ENCODE measurements at places on chromosomes 7 and 10.
A peak's percentile ranks its signal among the peaks of the same experiment; 100 is the strongest.

DNA sequence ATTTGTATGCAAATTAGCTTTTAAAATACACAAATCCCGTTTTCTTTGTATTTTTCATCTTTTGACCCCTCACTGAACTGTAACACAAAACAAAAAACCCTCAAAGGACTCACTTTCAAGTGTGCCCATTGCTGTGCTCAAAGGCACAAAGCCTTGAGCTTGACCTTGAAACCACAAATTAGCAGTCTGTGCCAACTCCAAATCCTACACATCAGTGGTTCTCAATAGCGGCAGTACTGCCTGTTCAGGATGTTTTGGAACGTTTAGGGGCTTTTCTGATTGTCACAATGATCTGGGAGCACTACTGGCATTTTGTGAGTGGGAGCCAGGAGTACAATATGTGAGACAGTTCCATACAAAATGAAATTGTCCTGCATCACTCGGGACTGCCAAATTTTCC, 55.5 kb downstream of the KDM7A start:
- no peaks in the 10 kb centered on the region for H3K4me1 ChIP-seq
- no peak overlapping the region for H3K27ac ChIP-seq
- no peak overlapping the region for H3K4me3 ChIP-seq
- H3K27me3 ChIP-seq: no peaks in the 10 kb centered on the region
- no peak for DNase-seq

DNA sequence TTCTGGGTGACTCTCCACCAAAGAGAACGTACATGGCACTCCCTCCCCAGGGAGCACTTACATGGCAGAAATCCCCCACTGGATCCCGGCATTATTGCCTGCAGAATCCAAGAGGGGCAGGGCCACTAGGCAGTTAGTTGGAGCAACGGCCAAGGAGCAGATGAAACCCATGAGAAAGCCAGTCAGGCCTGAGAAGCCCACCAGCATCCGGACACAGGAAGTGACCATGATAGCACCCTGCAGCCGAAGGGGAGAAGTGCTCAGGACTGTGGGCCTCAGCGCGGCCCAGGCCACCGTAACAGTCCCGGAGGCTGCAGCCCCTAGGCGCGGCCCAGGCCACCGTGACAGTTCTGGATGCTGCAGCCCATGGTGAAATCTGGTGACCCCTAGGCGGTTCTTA, 43.5 kb downstream of the STRA8 start:
- H3K36me3 ChIP-seq: no peaks in the 10 kb centered on the region
- no peak overlapping the region for H3K27ac ChIP-seq
- no peaks in the 10 kb centered on the region for H3K4me1 ChIP-seq
- no peak overlapping the region for H3K4me3 ChIP-seq

GRCh38 chr10:90817128-90817889, 40.5 kb downstream of the HTR7 start:
- H3K27me3 ChIP-seq: no peaks in the 10 kb centered on the region
- H3K36me3 ChIP-seq: no peaks in the 10 kb centered on the region
- peak; percentile 6 for DNase-seq

DNA sequence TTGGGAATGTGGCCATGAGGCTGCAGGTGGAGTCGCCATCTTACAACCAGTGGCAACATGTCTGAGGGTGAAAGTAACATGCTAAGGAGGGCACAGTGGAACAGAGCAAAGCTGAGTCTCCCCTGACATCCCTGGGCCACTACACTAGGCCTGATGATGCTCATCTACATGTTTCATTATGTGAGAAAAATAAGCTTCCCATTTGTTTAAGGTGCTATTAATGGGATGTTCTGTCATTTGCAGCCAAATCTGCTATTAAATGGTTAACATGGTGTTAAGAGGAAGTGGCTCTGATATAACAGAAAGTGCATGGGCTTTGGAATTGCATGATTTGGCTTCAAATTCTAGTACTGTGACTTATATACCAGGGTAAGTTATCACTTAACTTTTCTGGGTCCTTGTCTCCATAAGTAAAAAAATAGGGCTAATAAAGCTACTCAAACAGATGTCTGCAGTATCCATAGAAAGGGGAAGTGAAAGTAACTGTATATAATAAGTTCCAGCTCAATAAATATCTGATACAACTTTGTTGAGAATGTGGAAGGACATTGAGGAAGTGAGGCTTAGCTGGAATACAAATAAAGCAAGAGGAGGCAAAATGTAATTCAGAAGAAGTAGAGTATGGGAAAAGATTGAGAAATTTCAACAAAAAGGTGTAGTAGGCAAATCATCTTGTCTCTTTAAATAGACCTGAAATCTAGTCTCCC, 158.9 kb downstream of the RTKN2 start:
- peak; percentile 84 for DNase-seq
- H3K4me3 ChIP-seq: no peak overlapping the region
- H3K27me3 ChIP-seq: no peaks in the 10 kb centered on the region
- no peaks in the 10 kb centered on the region for H3K36me3 ChIP-seq

DNA sequence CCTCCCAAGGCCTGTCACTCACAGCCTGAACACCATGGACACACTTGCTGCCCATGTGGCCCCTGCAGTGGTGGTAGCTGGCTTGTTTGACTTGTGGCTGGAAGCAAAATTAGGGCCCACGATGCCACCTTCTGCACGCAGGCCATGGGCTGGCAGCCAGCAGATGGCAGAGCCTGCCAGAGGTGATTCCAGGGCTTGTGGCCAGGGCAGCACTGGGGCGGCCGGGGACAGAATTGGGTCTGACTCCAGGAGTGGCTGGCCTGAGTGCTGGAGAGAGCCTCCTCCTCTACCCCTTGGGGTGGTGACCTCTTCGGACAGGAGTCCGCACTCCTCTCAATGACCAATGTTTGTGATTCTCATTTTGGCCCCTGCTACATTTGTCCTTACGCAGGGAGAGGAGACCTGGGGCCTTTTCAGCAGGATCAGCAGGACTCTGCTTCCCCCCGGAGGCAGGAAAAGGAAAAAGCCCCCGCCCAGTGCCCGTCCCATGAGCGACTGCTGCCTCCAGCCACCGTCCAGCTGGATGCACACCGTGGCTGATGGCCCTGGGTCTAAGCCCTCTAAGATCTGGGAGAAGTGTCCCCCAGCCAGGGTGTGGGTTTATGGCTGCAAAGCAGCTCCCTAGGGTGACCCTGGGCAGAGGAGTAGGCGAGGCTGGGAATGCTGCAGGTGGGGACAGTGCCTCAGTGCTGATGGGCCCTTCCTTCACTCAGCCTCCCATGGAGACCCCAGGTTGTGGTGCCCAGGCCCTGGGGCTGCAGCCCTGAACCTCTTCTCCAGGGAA, 26.5 kb downstream of the DNAJB12 start:
- no peak overlapping the region for H3K27ac ChIP-seq
- no peak overlapping the region for H3K4me3 ChIP-seq
- no peak for DNase-seq
- no peaks in the 10 kb centered on the region for H3K36me3 ChIP-seq
- H3K4me1 ChIP-seq: peaks cover 80% of the 10 kb centered on the region

DNA sequence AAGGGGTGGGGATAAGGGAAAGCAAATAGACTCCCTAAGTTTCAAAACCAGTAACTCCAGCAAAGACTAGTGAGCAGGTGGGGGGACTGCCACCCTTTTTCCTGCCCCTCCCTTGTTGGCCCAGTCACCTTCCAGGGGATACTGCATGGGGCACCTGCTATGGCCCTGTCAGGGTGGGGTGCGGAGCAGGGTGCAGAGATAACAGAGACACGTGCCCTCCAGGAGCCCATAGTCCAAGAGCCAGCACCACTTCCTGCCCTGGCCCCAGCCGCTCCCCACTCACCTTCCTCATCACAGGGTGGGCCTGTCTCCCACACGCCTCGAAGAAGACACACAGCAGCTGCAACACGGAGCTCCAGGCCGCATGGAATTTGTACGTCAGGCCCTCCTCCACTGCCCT, 20.6 kb downstream of the RRP12 start:
- H3K4me1 ChIP-seq: no peaks in the 10 kb centered on the region
- H3K36me3 ChIP-seq: peaks cover 58% of the 10 kb centered on the region
- H3K27me3 ChIP-seq: no peaks in the 10 kb centered on the region
- H3K4me3 ChIP-seq: no peak overlapping the region
- no peak for DNase-seq

DNA sequence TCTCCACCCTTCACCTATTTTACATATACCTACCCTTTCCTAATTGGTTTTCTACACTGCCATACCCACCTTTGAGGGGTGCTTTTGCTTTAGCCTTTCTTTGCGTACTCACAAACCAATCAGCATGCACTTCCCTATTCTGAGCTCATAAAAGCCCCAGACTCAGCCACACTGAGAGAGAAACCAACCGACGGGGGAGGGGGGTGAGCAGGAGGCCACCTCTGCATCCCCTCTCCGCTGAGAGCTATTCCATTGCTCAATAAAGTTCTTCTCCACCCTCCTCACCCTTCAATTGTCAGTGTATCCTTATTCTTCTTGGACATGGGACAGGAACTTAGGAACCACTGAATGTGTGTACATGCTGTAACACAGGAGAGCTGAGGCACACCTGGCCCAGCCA, 9.0 kb upstream of the FKBP9 start:
- no peak overlapping the region for H3K27ac ChIP-seq
- H3K36me3 ChIP-seq: no peaks in the 10 kb centered on the region

GRCh38 chr10:120493411-120494312, 36.6 kb downstream of the PLPP4 start:
- no peaks in the 10 kb centered on the region for H3K27me3 ChIP-seq
- no peak for DNase-seq

DNA sequence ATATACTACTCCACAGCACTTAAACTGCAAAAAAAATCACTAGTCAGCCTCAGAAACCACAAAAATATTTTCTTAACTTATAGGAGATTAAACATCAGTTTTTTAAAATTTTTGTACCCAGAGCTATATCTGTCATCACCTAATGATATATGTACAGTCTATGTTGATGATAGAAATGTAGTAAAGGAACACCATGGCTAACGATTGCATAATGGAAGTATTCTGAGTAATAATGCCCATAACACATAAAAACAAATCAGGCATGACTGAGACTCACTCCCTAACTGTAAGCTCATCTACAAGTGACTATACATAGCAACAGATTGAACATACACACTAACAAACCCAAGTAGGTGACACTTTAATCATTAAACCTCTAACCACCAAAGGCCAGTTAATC, 51.3 kb downstream of the TSPAN12 start:
- no peaks in the 10 kb centered on the region for H3K27me3 ChIP-seq
- no peak overlapping the region for H3K4me3 ChIP-seq
- no peak overlapping the region for H3K27ac ChIP-seq
- no peaks in the 10 kb centered on the region for H3K36me3 ChIP-seq

DNA sequence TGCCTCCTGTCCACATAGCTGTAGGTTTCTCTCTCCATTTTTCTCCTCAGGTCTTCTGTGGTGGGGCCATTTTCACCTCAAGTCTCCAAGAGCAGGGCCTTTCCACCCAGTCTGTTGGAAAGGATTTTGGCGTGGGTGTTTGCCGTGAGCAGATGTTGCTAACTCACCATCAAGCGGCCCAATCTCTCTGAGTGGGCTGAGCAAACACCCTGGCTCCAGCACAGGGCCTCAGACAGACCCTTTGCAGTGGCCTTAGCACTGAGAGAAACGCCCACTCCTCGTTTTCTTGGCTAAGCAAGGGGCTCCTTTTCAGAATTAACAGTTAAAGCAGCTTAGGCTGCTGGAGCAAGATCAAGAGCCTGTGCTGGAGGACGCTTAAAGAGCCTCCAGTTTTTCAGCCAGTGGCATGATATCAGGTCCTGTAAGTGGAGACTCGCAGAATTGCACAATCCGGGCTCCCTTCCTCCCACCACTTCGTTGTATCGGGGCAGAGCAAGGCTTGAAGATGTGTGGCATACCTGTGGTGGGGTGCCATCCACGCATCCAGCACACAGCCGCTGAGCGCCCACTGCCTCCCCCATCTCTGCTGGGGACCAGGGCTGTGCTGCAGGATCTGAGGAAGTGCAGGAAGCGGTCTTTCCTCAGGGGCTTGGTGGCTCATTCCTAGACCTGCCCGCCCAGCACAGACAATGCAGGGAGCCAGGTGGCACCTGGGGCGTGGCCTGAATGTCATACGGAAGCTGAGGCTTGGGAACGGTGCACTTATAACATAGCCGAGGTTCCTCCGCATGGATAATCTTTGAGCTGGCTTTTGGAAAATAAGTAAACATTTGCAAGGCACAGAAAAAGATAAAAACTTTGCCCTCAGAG, 142.7 kb downstream of the ADARB2 start:
- H3K36me3 ChIP-seq: no peaks in the 10 kb centered on the region
- no peak for DNase-seq
- H3K4me3 ChIP-seq: no peak overlapping the region
- H3K27ac ChIP-seq: no peak overlapping the region
- H3K27me3 ChIP-seq: no peaks in the 10 kb centered on the region
- H3K4me1 ChIP-seq: no peaks in the 10 kb centered on the region

- no peak overlapping the region for H3K27ac ChIP-seq
- DNase-seq: no peak
- no peaks in the 10 kb centered on the region for H3K4me1 ChIP-seq
- H3K4me3 ChIP-seq: no peak overlapping the region
- H3K27me3 ChIP-seq: no peaks in the 10 kb centered on the region
Observed at GRCh38 chr10:112176543-112176942, 7.0 kb downstream of the GPAM start.
